Skin of body (tissue), 3 donors: ENCODE measurements at places on chromosomes 4 and X. TPM values are rescaled to one million over a fixed set of nuclear protein-coding genes. Genes with fewer than 3 reads are reported as not detected.

LIMCH1 gene
- total RNA-seq: 40.5 TPM

GRCh38 chr4:26051240-26051639, 137.2 kb downstream of the SMIM20 start:
- peak; percentile 80 for DNase-seq

- no peak for DNase-seq
Measured at GRCh38 chr4:138627096-138627495, 384.9 kb upstream of the SLC7A11 start.

- DNase-seq: no peak
Measured at GRCh38 chr4:182808673-182809416, 108.3 kb downstream of the DCTD start.

DNA sequence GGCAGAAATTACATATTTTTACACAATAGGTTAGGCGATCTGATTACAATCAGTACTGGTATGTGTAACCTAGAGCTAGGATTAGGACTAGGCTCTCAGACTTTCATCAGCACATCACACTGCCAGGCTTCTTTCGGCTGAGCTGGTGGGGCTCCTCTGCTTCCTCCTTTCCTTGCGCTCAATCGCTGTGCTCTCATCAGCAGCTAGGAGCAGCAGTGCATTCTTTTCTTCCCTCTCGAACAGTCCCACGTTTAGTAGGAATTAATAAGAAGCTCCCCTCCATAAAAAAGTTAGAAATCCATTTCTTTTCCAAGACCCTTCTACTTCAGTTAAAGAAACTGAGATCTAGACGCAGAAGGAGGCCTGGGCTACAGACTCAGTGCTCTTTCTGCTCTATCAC, 350.4 kb downstream of the SPRY1 start:
- DNase-seq: no peak

DNA sequence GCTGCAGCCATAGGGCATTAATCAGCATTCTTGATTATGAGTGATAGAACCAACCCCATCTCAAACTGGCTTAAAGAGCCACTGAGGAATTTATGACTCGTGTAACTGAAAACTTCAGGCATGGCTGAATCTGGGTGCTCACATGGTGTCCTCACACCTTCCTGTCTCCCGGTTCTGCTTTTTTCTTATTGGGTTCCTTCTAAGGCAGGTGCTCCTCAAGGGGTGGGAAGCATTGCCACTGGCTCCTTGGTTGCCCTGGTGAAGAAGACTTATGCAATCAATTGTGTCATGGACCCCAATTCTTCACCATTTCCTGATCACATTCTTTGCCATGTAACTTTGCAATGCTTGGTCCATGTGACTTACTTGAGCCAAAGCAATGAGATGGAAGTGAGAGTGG, 4.3 kb upstream of the ZCCHC4 start:
- DNase-seq: no peak

GLRB gene
- 2.4 TPM for total RNA-seq
